A549 treated with ZK216348 at 1 μM for 4 hours (cell line): ENCODE measurements at places on chromosomes 6 and 20. TPM values are rescaled to one million over a fixed set of nuclear protein-coding genes. Genes with fewer than 3 reads are reported as not detected.

Gene KCNQ5
- 1.2 to 1.8 TPM (median 1.5 TPM) in 5 replicates for total RNA-seq

Gene TCF19
- total RNA-seq, result 12.6 to 17.1 TPM (median 15.9 TPM) in 5 replicates

Gene AGER
- total RNA-seq, result 1.5 to 3.1 TPM (median 2.6 TPM) in 5 replicates

Gene TMEM244
- total RNA-seq, result not detected in 5 replicates

Gene SRMS
- total RNA-seq, result 0.18 to 0.22 TPM in 2 of 5 replicates, not detected in the others

Gene ERVFRD-1
- total RNA-seq, result not detected in 5 replicates

Gene RIPPLY2
- total RNA-seq, result 0.65 to 0.91 TPM in 2 of 5 replicates, not detected in the others

Gene RHAG
- 0.11 TPM in 1 of 5 replicates, not detected in the others for total RNA-seq

Gene CST2
- total RNA-seq, result 0.28 to 0.83 TPM (median 0.50 TPM) in 4 of 5 replicates, not detected in the other

Gene SMIM13
- total RNA-seq, result 12.6 to 18.9 TPM (median 15.4 TPM) in 5 replicates

Gene ENPP5
- total RNA-seq, result not detected in 5 replicates

Gene SPATA25
- 0.39 to 0.89 TPM (median 0.85 TPM) in 4 of 5 replicates, not detected in the other for total RNA-seq

Gene DACT2
- 0.14 to 0.27 TPM (median 0.15 TPM) in 5 replicates for total RNA-seq

Gene EEF1E1
- total RNA-seq, result 50.6 to 120 TPM (median 59.3 TPM) in 5 replicates

Gene CBFA2T2
- 4.2 to 8.4 TPM (median 5.9 TPM) in 5 replicates for total RNA-seq

Gene WFDC12
- not detected in 5 replicates for total RNA-seq
